ENCODE measurements at places on chromosomes 7 and 10.

DNA sequence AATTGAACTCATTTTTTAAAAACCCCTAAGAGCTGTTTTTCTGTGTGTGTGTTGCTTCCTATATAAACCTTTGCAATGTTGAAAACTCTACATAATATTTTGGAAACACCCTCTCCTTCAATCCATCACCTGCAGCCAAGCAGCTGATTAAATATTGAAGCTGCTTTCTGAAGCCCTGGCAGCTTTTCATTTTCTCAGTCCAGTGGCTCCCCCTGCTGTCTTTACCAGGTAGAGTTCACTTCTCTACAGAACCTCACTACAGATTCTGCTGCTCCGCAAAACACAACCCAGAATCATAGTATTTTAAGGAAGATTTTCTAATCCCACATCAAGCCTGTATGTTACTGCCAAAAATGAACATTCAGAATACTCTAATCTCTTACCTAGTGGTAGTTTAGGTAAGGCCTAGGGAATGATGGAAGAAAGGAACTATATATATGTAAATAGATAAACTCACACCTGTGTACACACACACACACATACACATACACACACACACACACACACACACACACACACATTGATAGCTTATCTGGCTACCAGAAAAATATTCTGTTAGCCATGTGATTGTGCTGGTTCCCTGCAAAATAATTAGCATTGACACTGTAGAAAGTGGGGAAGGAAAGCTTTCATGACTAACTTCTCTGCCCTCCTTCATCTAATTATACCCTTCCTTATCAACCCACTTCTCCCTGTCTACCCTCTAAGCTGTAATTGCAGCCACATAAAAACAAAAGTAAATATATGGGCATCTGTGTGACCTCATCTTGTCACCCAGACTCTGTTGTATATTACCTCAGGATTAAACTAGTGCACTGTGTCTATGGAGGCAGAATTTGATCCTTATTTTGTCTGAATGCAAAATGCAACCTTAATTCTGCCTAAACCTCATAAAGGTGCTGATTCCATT, 229.5 kb upstream of the FZD1 start:
- no peak for DNase-seq

- peak; percentile 4 for DNase-seq
Observed at GRCh38 chr10:11154333-11154732, 136.7 kb downstream of the CELF2 start.

DNA sequence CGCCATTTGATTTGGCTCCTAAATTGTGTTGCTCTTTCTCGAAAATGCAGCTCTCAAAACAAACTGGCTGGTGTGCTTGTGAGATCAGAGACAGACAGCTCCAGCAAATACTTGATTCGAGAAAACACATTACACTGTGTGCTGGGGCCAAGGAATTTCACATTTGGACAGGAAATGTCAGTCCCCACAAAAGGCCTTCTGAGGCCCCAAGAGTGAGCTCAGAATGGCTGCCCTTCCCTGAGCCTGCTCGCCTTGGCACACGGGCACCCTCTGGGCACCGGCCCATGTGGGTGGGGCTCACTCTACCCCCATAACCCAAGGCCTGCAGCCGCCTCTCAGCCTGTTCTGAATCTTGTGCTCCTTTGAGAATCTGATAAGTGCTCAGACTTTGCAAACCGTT, 13.9 kb upstream of the HSPA12A start:
- no peak for DNase-seq

GRCh38 chr10:111108441-111108840, 31.6 kb downstream of the ADRA2A start:
- no peak for DNase-seq

GRCh38 chr7:126569402-126569801, 683.3 kb downstream of the GRM8 start:
- DNase-seq: no peak

- DNase-seq: no peak
Observed at GRCh38 chr10:78955206-78955605, 113.6 kb upstream of the ZMIZ1 start.

DNA sequence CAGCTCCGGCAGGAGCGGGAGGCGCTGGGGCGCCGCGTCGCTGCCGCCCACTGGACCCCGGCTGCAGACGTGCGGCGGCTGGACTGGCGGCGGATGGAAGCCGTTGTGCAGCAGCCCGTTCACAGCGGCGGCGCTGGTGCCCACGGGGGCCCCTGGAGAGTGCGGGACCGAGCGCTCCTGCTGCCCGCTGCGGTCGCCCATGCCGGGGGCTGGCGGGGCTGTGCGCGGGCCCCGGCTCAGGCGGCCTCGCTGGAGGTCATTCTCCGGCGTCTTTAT, 413 bp downstream of the PANK1 start:
- no peak for DNase-seq

DNA sequence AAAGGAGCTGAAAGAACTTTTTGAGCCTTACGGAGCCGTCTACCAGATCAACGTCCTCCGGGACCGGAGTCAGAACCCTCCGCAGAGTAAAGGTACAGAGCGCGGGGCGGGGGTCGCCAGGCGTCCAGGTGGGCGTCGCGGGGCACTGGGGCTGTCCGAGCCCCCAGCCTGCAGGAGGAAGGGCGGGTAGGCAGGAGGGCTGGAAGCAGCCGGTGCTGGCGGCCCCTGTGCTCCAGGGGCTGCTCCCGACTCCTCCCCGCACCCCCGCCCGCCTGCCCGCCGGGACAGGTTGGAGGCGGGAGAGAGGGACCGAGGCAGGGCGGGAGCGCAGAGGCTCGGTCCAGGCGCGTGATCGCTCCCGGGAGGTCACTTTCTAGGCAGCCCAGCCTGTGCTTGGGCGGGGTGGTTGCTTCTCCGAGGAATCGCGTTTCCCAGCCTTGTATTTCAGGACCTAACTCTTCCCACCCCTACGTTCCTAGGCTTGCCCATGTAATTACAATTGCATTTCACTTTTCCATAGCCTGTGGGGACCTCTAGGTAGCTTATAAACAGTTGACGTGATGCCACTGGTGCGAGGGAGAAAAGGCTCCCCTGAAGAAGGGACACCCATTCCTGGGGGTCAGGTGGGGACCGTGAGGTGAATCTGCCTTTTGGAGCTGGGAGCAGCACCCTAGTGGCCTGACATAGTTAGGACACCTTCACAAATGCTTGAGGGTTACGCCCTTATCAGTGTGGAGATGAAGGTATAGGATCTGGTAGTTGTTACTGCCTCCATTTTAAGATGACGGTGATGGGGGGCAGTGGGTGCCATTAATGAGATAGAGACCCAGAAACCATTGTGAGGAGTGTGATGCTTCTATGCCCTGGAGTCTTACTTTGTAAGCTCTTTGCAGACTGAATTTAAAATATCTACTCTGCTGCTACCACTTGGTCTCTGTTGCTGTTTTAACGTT, 148.2 kb downstream of the CELF2 start:
- peak; percentile 92 for DNase-seq

DNA sequence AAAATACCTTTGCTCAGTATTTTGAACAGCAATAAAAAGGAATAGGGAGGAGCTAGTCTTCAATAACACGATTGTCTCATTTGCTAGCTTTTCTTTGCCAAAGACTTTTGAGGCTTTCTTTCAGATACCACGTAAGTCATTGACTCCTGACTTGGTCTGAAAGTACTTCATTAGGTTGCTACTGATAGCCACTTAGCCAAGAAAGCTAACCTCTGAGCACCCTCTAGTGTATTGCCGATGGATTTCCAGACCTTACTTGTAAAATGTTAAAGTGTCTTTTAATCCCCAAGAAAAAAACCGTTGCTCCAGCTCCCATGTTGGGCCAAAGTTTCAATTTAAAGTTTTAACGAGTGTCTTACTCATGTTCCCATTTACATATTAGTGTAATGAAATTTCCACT, 63.4 kb upstream of the STRIP2 start:
- no peak for DNase-seq

DNA sequence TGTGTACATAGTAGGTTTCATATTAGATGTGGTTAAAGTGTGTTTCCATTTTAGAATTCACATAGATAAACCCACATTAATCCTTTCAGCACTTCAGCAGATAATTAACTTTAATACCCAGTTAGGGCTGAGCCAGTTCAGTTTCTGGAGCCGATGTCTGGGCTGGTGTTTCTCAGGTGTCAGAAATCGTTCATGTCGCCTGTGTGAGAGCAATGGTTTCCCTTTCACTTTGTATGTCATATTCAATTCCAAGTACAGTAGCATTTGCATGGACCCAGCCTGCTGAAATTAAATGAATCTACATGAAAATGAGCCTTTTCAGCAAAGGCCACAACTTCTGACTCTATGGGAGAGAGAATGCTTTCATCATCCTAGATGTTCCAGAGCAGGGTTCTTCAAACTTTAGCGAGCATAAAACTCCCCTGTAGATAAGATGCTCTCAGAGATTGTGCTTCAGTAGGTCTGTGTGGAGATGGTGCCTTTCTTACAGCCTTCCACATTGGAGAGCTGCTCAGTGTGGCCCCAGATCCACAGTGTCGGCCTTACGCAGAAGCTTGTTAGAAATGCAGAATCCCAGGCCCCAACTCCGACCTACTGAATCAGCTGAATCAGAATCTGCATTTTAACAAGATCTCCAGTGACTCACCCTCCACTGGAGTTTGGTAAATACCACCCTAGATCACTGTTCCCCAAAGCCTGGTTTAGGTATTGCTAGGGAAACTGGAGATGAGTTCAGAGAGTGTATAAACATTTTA, 19.6 kb downstream of the WIPF3 start:
- no peak for DNase-seq

GRCh38 chr7:45026984-45027773, 27.2 kb downstream of the CCM2 start:
- peak; percentile 75 for DNase-seq

- no peak for DNase-seq
Observed at GRCh38 chr7:24924375-24924774, 55.6 kb downstream of the OSBPL3 start.

DNA sequence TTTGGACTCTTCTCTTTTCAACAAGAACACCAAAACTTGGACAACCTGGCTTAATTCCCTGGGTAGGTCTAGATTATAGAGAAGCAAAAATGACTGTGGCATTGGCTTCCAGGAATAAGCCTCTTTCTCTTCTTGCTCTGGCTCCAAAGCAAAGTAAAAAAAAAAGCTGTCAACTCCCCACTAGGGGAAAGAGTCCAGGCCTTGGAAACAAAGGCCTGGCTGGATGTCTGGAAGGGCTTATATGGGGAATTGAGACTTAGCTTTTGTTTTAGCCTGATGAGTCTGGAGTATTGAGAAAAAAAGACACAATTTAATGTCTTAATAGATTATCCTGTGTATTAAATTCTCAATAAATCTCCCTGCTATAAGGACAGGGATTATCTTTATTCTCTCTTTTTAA, 300.6 kb downstream of the SORCS3 start:
- DNase-seq: no peak

- no peak for DNase-seq
Observed at GRCh38 chr7:99974681-99975080, 1.1 kb downstream of the AZGP1 start.

DNA sequence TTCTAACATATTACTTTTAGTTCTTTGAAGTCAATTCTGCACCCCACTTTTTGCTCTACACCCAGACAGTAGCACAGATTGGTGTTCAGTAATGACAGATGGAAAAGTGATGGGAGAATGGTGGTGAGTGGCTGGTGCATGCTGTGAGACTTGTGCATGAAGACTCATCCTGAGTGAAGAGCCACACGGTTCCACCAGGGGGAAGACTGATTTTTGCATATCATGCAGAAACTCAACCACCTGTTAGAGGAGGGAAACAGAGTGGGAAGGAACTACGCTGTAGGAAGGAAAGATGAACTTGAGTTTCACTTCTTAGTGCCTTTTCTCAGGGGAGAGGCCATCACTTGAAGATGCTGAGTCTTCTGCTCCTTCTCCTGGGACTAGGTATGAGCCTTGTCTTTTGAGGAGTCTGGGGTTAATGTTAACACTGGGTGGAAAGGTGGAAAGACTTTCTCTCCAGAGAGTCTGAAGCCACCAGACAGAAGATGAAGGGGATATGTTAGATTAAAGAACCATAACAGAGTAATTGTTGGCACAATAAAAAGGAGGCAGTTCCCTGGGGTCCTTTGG, 9.3 kb upstream of the PRSS1 start:
- DNase-seq: no peak

DNA sequence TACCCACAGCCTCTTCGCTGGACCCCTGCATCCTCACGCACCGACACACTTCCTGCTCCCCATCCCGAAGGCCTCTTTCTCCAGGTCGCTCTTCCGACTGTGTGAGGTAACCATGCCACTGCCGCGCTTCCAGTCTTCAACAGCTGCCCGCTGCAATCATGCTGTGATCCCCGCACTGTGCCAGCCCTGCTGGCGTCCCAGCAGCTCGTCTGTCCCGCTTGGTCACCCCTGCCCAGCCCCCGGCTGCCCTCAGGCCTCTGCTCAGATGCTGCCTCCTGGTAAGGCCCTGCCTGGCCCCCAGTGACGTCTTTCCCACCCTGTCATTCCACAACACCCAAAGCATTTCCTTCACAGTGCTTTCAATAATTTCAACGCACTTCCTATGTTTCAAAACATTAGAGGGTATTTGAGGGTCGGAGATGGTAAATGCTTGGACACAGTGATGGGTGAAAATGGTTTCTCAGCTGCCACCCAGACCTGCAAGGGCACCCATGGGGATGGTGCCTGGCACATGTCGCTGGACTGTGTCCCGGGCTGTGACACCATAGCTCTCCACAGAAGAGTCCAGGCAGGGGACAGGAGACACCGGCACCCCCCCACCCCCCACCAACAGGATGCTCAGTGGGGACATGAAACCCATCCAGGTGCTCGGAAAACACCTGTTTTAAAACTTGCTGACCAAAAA, 125.2 kb downstream of the MAD1L1 start:
- DNase-seq: no peak

DNA sequence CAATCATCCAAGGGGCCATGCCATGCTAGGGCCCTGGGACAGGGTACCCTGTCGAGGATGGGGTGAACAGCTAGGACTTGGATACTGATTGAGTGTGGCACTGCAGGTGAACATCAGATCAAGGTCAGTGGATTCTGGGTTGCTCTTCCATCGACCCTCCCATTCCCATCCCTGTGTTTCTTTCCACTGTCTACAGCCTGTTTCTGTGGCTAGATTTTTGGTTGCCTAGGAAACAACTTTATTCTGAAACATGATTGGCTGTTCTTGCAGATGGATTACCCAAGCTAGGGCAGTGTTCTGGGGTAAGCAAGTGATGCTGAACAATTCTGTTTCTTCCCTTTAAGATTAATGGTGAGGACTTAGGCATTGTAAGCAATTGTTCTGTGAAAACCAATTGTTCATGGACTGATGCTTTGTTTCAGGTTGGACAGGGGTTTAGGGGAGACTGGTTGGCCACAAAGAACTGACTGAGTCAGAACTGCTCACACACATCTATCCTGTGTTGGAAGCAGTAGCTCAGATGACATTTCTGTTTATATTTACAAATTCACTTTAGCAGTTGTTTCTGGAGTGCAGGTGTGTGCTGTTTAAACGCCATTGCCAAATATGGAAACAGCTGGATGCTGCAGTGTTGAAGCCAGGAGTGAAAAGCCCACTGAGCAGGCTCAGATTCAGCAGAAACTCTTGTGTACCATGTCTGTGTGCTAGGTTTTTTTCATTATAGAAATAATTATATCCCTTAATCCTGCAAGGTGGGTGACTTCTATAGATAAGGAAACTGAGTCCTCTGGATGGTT, 102.3 kb upstream of the BTBD16 start:
- no peak for DNase-seq

GRCh38 chr7:91520645-91521044, 256.4 kb downstream of the FZD1 start:
- DNase-seq: no peak

All from CD8-positive, alpha-beta T cell (primary cell).